DMS53 (cell line): ENCODE measurements at places on chromosomes 11 and 22.

GRCh38 chr11:115541518-115541917 lies 37.3 kb upstream of the CADM1 start:
- DNase-seq, result no peak

DNA sequence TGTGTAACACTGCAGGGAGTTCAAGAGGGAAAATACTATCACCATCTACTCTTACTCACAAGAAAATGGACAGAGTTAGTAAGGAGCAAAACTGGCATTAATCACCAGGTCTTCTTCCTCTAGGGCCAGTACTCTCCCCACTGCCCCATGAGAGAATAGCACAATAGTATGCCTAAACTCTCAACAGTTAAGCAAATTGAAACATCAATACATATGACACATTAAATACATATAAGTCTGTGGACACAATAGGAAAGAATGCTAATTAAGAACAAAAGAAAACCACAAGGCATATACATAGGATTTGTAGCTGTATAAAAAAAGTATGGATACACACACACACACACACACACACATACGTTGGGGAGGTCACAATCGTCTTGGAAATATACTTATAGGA lies 197.9 kb upstream of the BDNF start:
- peak; percentile 36 for DNase-seq

GRCh38 chr22:36587289-36588154 lies 58.6 kb upstream of the EIF3D start:
- DNase-seq, result no peak

GRCh38 chr22:17980015-17980590 lies 44.3 kb downstream of the MICAL3 start:
- no peak for DNase-seq

GRCh38 chr22:30047364-30047738 lies 32.9 kb upstream of the HORMAD2 start:
- DNase-seq, result peak; percentile 18

- no peak for DNase-seq
Measured at GRCh38 chr22:44100411-44100810, 76.3 kb downstream of the PARVB start.

DNA sequence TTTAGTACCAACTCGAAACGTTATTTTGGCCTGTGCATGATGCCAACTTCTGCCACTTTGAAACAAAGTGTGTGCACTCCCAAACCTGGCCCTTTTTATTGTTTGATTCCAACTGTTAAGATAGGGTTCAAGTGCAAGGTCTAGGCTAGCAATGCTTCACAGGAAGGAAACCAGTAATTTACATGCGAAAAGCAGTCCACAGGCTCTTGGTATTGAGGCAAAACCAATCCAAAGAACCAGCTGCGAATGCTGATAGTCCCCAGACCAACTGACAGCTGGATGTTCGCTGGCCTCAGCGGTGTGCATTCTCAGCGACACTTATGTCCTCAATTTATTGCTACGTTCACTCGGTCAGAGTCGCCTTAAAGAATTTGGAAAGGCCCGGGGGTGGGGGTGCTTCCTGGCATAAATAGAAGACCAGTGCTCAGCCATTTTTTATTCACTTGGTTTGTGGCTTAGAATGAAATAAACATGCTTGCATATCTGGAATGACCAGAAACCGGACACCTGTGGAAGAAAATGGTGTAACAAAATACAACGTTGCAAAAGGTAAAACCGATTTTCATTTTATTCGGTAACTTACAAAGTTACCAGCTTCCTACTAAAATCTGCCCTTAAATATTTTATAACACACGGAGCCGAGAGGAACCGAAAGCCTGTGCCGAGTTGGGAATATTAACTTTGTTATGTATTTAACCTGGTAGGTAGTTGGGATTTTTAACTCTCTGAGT lies 1.6 kb downstream of the CPT1A start:
- DNase-seq, result peak; percentile 80

GRCh38 chr11:94433049-94433448 lies 31.8 kb upstream of the GPR83 start:
- DNase-seq, result no peak

DNA sequence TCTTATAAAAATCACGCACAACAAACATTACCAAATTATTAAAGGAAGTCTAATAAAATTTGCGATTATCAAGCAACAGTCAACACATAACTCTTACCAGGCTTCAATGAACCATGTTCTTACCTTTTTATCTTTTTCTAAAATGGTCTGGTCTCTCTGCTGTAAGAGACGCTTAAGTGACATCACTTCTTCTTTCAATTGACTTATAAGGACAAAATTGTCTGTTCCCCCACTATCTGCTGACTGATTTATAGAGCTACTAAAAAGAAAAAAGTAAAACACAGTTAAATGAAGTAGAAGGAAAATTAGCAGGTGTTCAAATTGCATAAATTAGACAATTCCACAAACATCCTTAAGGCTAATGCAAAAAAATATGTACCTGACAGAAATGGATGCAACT lies 10.9 kb downstream of the FAM76B start:
- DNase-seq, result no peak

- no peak for DNase-seq
Measured at GRCh38 chr11:132024587-132025295, 654.3 kb downstream of the NTM start.
